ENCODE measurements at places on chromosomes 2 and 18.

DNA sequence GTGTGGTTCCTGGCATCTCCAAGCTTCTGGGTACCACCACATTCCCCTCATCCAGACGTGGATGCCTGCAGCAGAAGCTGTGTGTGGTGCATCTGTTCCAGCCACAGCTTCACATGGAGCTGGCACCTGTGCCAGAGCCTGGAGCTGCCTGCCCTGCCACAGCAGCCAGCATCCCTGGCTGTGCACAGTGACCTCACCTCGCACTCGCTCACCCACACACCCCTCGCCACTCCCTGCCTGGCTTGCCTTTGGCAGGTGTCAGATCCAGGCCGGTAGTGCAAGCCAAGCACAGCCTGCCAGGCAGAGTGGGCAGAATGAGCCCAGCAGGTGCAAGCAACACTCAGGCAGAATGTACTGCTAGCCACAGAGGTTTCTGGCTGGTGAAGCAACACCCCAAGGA, 59.9 kb upstream of the DYNC1I2 start:
- DNase-seq: no peak

- DNase-seq: no peak
Observed at GRCh38 chr2:2890901-2891300, 486.7 kb downstream of the EIPR1 start.

DNA sequence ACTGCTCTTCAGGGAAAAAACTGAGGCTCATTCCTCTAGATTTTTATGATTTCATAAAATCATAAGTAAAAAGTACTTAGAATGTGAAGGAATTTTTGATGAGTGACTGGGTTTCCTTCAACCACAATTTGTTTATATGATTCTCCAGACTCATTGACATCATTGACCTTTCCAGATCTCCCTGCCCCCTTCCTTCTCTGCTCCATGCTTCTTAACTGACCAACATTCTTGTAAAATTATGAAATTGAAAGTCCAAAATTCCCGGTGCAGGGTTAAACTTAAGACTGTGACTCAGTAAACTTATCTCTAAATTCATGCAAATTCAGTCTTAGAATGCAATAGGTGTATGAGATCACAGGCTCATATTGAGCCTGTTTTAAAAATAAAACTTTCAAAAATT, 648.9 kb downstream of the TDRD15 start:
- no peak for DNase-seq

DNA sequence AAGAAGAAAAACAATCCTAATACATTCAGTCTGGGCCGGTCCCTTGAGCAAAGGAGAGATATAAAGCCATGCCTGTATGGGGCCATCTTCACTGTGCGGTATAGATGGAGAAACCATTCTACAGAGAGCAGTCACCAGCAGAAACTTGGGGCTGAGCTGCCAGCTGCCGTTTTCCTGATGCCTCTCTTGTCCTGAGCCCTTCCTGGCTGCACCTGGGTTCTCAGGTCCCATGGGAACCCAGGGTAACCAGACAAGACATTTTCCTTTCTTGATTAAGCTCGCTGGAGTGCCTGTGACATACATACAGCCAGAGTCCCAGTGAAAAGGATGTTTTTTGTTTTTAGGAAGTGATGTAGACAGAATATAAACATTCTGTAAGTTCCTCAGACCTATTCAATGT, 5.3 kb upstream of the METTL21A start:
- DNase-seq: no peak

DNA sequence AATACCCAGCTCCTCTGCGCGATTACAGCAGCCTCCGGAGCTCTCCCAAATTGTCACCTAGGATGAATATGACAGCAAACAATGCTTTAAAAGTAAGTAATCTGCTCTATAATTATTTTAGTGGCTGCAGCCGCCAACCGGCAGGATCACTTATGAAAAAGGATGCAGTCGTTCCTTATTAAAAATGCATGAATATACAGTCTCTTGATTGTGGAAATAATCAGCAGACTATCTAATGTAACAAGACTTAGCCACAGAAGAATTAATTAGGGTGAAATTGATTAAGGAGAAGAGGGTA, 71.8 kb upstream of the STPG4 start:
- DNase-seq: no peak

DNA sequence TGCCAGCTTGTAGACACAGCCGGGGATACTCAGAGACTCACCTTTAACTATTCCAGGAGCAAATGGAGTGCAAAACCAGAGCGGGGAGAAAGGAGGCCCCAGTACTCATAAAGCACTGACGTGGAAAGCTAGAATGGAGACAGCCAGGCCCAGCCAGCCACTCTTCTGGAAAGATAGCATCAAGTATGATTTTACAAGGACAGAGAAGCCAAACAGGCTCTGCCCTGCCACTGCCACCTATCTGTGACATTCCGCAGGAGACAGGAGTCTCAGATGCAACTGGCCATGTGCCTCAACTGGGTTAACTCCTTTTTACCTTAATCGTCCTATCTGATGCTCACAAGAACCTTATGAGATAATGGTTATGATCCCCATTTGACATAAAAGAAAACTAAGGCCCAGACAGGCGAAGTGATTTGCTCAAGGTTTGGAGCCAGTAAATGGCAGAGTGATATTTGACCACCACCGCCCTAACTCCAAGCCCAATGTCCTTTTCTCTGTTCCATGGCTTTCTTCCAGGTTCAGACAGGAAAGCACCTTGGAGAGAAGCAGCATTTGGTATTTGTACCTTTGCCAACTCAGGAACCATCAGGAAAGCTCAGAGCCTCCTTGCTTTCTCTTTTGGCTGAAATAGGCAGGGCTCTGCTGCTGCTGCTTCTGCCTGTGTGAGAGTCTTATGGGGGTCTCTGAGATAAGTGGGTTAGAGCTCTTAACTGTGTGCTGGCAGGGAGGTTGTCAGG, 15.6 kb downstream of the KIF3C start:
- no peak for DNase-seq

- no peak for DNase-seq
Observed at GRCh38 chr2:27105981-27106380, 12.9 kb downstream of the CGREF1 start.

DNA sequence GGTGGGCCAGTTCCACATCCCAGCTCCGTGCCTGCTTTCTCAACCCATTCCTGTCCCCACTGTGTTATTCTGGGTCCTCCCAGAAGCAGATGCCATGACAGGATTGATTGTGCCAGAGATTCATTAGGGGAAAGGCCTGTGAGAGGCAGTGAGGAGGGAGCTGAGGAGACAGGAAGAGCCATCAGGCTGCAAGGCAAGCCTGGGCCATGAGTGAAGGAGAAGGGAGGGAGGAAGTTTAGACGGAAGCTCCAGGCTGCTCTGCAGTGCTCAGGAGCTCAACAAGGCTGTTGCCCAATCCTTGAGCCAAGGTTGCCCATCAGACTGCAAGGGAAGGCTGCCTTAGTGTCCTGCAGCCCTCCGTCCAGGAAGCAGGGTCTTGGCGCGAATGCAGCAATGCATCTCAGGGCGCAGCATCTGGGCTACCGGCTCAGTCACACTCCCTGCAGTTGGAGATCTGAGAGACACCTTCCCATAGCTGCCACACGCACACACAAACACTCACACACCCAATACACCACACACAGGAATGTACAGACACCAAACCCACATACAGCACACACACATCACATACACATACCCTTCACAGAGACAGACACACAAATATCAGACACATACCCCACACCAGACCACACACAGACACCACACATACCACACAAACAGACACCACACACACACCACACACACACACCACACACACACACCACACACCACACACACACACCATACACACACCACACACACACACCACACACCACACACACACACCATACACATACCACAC, 139.5 kb upstream of the NDUFV2 start:
- no peak for DNase-seq

DNA sequence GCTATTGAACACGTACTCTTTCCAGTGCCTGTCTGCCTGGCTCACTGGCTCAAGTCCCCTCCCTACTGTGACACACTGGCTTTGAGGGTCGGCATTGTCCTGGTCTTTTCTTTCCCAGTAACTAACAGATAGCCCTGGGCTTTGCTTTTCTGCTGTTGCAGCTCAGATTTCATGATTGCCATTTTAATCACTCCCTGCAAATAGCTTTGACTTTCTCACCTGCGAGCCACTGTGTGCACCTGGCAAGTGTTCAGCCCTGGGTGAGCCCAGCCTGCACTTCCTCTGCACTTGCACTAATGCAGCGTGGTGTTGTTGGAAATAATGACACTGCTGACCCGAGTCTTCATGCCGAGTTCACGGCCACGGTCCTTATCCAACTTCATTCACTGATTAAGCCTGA, 52.9 kb downstream of the DCDC2C start:
- DNase-seq: no peak

- DNase-seq: no peak
Observed at GRCh38 chr2:175931805-175932204, 70.3 kb downstream of the LNPK start.

GRCh38 chr2:173441222-173441621, 86.5 kb downstream of the CDCA7 start:
- no peak for DNase-seq

- no peak for DNase-seq
Observed at GRCh38 chr2:66507673-66508201, 72.8 kb downstream of the MEIS1 start.

DNA sequence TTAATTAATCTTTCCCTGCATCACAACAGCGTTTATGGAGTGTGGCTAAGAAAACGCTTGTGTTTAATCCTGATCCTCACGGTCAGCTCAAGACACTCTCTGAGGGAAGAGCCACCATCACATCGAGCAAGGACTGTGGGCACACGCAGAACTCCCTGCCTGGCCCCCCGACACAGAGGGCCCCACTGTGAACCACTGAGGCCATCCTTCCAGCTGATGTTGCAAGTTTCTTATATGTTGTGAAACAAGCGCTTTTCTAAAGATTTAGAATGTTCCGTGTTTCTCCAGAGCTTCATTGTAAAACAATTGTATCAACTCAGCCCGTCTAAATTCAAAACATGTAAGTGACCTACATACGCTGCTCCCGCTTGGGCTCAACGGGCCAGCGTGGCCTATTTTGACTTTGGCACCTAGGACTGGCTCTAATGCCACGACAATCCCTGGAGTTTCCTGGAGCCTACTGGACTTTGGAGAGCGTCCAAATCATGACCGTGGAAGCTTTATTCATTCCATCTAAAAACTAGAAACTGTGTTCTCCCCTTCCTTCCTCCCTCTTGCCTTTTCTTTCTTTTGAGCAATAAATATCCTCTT, 34.9 kb downstream of the SERPINE2 start:
- no peak for DNase-seq

GRCh38 chr18:23422751-23423418, 30.2 kb upstream of the RIOK3 start:
- no peak for DNase-seq

DNA sequence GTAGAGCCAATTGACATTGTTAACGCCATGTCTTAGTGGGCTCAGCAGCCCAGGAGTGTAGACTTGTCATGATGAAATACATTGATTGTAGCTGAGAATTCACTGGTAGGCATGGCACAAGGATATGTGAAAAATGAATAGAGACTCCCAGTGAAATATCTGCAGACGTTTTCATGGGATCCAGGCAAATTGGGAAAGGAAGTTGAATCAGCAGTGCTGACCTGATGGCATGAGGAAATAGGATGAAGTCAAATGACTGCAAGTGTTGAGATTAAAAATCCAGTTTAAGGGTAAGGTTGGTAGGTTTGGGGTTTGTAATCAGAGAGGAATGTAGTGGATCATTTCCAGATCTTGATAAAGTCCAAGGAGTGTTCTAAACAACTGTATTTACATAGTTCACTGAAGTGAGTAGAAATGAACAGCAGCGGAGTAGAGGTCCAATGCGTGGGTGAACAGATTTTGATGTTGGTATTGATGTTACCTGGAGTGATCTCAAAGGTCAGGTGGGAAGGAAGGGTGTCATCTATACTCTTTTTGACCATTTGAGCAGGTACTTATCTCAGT, 24.6 kb downstream of the INSIG2 start:
- no peak for DNase-seq

- no peak for DNase-seq
Observed at GRCh38 chr2:64626146-64626809, 27.4 kb downstream of the SERTAD2 start.

- DNase-seq: no peak
Observed at GRCh38 chr2:162050513-162050961, 23.5 kb downstream of the DPP4 start.

GRCh38 chr2:145555360-145555759, 1035.4 kb upstream of the ZEB2 start:
- no peak for DNase-seq

- no peak for DNase-seq
Observed at GRCh38 chr2:16816016-16816415, 150.4 kb upstream of the CYRIA start.

DNA sequence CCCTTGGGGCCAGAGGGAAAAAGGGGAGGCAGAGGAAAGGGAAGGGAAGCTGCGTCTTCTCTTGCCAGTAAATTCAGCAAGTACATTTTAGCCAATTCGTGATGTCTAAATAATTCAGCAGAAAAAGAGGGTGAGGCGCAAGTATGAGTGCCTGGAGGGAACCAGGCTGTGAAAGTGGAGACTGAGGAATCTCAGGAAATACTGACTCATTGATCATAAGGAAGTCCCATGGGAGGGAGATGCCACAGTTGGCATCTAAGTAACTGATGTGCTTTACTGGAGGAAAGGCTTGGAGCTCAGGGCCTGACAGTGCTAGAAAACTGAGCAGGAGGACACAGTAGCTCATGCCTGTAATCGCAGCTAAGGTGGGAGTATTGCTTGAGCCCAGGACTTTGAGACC, 31.1 kb downstream of the KIF5C start:
- no peak for DNase-seq

DNA sequence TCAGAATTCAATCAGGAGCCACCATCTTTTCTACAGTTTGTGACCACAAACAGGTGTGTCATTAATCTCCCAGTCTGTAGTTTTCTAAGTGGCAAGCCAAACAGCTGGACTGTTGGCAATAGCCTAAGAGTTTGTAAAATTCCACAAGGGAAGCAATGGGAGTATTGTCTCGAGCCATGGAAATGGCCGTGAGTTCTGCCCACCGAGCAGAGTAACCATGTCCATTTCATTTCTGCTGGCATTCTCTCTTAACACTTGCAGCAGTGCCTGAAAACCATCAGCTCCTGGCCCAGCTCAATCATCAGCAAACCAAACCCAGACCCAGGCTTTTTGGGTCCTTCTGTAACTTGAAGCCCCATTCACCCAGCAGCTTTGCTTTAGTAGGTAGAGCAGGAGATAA, 387.8 kb upstream of the CDH7 start:
- no peak for DNase-seq

DNA sequence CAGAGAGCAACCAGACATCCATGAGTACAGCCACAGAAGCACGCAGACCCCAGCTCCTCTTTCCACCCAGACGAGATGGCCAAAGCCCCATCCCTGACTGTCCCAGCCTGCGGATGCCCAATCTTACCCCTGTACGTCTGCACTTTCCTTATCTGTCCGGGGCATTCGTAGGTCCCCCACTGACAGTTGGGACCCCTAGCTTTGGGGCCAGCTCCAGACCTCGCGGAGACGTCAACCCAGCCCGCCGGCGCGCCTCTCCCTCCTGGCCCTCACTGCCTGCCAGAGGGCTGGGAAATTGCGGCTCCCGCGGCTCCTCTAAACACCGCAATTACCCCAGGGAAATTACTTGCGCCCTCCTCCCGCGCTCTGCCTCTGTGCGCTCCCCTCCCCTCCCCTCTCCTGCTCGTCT, 2.3 kb downstream of the ECEL1 start:
- no peak for DNase-seq

- DNase-seq: no peak
Observed at GRCh38 chr18:56036741-56037140, 448.7 kb upstream of the TCF4 start.
